Heart left ventricle (tissue), 16 donors: ENCODE measurements at places on chromosomes 4 and X. TPM values are rescaled to one million over a fixed set of nuclear protein-coding genes. Genes with fewer than 3 reads are reported as not detected.

- no peak for DNase-seq
These were observed 19.6 kb upstream of the TCEAL4 start for GRCh38 chrX:103565752-103566151.

DNA sequence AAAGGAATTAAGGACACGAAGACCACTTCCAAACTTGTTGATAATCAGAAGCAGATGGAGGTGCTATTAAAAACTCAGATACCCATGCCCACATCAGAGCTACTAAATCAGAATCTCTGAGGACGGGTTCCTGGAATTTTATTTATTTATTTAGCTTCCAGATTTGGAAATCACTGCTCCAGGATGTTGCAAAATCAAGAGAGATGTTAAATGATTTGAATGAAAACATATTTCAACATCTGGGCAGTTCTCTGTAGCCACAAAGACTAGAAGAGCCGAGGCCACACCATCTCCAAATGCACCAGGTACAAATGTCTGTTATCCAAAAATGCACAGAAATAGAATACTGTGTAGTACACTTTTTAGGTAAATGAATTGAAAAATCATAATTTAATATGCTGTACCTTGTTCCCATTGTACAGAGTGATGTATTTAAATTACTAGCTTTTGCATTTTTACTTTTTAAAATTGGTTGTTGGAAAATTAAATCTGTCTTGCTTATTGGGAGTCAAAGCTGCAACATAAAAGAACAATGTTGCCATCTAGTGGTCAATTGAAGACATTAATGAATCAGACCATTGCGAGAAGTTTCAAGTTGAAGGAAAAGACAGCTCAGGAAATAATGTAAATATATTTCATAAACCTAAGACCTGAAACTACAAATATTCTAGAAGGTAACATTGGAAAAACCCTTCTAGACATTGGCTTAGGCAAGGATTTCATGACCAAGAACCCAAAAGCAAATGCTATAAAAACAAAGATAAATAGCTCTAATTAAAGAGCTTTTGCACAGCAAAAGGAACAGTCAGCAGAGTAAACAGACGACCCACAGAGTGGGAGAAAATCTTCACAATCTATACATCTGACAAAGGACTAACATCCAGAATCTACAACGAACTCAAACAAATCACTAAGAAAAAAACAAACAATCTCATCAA lies 151.3 kb upstream of the TTC29 start:
- DNase-seq, result no peak

DNA sequence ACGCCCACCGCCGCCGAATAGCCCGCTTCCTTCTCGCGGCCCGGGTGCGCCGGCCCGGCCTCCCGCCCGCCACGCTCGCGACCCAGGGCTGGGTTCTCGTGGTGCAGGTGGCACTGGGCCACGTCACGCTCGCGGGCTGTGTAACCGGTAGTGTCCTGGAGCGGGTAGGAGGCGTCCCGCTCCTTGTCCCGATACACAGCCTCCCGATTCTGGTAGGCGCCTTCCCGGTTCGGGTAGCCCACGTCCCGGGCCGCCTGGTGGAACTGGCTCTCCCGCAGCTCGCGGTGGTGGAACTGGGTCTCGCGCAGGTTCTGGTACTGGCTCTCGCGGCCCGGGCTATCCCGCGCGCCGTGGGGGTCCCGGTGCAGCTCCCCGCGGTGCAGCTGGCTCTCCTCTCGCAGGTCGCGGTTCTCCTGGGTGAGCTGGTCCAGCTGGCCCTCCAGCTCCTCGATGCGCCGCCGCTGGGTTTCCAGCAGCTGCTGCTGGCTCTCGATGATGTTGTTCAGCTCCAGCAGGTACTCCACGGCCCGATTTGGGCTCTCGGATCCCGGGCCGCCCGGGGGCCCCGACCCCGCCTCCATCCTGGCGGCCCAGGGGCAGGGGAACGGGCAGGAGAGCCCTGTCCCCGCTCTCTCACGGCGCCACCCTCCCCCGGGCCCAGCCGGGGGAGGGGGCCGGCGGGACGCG lies 39.3 kb upstream of the IQSEC2 start:
- DNase-seq, result no peak

Gene SULT1E1
- total RNA-seq, result not detected

- DNase-seq, result no peak
These were observed 106.3 kb downstream of the GC start for GRCh38 chr4:71677568-71677967.

- no peak for DNase-seq
These were observed 1.3 kb upstream of the ARX start for GRCh38 chrX:25016938-25017598.

Gene FRAS1
- 0.84 TPM for total RNA-seq

Gene MAGEA8
- total RNA-seq, result not detected
